ENCODE measurements at places on chromosomes 7 and 10.

GRCh38 chr7:4876586-4876985 is 6.9 kb downstream of the RADIL start:
- no peak for DNase-seq

- no peak for DNase-seq
Observed at GRCh38 chr7:1715671-1716074, 45.6 kb downstream of the ELFN1 start.

- DNase-seq, result peak; percentile 63
Observed at GRCh38 chr10:71964098-71964742, at the start of gene CHST3. CHST3 (plus strand) TSS chr10:71964395; CDS start chr10:72005843, 41,448 bp downstream.

DNA sequence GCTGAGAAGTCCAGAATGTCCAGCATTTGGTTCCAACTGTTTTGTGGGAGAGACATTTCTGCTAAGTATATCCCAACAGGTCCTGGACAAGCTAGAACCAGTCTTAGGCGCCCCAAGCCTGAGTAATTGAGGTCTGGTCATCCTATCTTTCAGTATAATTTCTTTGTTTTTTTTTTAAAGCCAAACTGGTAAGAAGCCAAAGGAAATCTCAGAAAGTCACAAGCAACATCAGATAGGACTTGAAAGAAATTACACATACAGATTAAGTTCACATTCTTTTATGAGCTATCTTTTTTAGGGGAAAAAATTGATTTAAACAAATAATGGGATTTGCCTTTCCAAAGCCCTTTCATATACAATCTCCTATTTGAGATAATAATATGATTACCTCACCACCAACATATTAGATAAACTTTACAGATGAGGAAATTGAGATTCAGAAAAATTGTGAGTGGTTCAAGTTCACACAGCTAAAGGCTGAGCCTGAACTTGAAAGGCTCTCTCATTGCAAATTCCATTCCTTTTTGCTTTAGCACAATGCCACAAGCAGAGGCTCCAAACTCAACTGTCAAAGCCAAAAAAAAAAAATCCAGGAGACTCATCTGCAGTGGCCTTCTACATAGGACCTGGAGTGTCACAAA is 15.0 kb downstream of the PDLIM1 start:
- no peak for DNase-seq

DNA sequence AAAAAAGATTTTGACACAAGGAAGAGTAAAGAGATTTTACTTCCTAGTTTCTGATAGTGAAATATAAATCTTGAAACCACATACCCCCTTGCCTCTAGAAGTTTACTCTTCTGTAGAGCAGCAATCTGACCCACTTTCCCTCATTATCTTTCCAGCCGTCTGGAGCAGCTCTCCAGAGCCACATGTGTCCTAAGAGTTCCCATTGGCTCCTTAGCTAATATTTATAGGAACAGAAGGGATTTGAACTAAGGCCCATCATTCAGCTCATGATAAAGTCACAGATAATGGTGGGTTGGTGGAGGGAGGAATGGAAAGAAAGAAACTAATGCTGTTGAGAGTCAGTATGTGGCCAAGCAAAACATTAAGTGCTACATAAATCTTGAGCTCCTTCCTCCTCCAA is 121.8 kb downstream of the INHBA start:
- DNase-seq, result no peak

- no peak for DNase-seq
Observed at GRCh38 chr10:54985732-54986131, 184.7 kb upstream of the PCDH15 start.

DNA sequence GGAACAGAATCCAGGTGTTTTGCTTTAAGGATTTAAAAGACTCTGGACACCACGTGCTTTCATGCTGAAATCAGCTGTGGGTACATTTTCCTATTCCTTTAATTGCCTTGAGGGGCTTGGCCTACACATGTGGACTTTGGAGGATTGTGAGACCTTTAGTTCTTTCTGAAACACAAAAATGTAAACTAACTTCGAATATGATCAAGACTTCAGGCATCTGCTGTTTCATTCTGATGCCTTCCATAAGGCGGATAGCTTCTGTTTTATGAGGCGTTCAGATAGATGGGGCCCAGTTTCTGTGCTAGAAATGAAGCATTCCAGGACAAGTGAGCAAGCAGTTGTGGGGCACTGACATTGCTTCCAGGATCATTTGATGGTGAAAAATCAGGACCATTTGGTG is 1.5 kb upstream of the NOBOX start:
- no peak for DNase-seq

- DNase-seq, result no peak
Observed at GRCh38 chr7:13236026-13236425, 548.6 kb downstream of the ARL4A start.

DNA sequence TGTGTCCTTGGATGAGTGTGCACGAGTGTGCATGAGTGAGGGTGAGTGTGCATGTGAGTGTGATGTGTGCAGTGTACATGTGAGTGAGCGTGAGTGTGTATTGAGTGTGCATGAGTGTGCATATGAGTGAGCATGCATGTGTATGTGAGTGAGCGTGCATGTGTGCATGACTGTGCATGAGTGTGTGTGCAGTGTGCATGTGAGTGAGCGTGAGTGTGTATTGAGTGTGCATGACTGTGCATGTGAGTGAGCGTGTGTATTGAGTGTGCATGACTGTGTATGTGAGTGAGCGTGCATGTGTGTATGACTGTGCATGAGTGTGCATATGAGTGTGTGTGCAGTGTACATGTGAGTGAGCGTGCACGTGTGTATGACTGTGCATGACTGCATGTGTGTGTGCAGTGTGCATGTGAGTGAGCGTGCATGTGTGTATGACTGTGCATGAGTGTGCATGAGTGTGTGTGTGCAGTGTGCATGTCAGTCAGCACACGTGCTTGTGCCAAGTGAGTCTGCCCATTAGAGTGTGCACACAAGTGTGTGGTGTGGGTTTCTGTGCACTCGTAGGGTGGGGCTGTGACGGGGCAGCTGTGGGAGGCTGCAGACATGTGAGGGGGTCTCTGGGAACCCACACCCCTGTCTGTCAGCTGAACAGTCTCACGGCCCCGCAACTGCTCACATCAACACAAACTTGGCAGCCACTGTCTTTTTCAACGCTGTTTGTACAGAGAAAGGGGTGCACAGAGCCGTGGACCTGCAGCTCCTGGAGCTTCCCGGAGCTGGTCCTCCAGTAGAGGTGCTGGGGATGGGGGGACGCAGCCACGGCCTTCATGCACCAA is 14.8 kb downstream of the FOXL3 start:
- no peak for DNase-seq

DNA sequence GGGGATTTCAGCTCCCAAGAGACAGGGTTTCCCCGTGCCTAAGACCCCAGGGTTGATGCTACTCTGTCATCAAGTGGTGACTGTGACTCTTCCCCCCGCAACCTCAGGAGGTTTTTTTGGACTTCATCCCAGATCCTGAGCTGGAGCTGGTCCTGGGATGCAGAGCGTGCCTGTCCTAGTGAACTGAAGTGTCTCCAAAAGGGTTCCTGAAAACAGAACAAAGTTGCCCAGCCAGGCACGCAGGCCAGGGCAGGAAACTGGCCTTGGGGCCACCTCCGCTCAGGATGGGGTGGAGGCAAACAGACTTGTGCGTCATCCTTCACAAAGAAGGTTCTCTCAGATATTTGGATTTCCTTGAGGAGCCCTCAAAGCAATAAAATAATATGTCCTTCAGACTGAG is 118.9 kb downstream of the ITIH5 start:
- no peak for DNase-seq

DNA sequence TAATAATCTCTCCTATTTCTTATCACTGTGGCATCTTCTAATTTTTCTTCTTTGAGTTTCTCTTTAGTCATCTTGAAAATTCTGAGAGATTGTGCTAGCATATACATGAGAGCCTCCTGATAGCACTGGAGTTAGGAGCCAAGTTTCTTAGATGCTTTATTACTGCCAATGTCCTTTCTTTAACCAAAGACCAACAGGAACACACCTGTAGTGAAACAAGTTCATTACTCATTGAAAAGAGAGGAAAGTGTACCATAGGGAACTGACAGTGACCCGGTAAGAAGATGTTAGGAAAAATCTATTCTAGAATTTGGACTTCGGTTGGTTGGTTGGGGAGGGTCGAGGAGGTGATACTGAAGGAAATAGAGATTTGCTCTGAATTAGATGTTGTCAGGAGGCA is 27.1 kb upstream of the CD36 start:
- no peak for DNase-seq

DNA sequence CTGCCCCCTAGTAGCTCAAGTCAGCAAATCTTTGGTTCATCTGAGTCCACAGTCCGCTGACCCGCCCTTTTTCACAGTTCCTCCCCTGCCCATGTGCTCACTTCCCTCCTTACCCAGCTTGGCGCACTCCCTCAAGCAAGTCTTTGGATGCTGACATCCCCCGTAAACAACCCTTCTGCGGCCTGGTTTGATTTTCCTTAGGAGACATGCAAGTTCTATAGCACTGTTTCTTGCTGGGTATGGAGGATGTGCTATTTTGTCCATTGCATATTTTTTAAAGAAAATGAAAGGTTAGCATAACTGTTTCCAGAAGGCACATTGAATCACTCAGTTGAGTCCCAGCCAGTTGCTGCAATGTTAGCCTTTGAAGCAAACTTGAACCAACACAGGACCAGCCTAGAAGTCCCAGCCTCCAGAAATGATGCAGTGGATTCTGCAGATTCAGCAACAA is 38.2 kb downstream of the HTRA1 start:
- peak; percentile 36 for DNase-seq

DNA sequence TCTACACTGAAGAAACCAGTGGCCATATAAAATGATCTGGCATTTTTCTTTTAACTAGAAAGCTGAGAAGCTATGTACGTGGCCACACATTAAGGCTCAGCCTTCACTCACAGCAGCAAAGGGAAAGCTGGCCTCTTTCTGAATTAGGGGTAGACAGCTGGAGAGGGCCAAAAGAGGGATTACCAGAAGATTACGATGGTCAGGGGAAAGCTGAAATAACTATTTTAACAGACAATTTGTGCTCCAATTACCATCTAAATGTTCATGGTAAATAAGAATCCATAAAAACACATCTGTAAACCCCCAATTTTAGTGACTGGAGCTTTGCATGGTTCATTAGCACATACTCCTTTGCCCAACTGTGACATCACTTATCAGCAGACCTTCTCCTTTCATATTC is 314.3 kb downstream of the HPSE2 start:
- DNase-seq, result no peak

- DNase-seq, result no peak
Observed at GRCh38 chr7:152912511-152912910, 153.0 kb downstream of the ACTR3B start.

- no peak for DNase-seq
Observed at GRCh38 chr7:7799138-7799537, 80.7 kb upstream of the RPA3 start.

- DNase-seq, result no peak
Observed at GRCh38 chr7:157391036-157391710, 54.4 kb downstream of the DNAJB6 start.

DNA sequence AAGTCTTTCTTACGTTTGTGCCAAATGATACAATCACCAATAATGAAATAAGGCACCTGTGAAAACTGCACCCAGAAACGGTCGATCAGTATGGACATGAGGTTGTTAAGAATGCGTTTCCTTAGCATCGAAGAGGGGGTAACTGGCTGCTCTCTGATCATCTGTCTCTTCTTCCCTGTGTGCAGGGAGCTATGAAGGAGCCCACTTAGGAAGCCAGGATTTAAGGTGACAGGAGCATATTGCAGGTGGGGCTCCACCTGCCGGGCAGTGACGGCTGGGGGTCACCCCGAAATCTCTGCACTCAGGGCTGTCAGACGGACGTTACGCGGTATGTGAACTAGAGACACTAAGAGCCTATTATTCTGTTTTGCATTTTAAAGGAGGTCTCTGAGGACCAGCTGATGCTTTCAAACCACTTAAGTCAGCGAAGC is 64.5 kb downstream of the CARD11 start:
- no peak for DNase-seq

DNA sequence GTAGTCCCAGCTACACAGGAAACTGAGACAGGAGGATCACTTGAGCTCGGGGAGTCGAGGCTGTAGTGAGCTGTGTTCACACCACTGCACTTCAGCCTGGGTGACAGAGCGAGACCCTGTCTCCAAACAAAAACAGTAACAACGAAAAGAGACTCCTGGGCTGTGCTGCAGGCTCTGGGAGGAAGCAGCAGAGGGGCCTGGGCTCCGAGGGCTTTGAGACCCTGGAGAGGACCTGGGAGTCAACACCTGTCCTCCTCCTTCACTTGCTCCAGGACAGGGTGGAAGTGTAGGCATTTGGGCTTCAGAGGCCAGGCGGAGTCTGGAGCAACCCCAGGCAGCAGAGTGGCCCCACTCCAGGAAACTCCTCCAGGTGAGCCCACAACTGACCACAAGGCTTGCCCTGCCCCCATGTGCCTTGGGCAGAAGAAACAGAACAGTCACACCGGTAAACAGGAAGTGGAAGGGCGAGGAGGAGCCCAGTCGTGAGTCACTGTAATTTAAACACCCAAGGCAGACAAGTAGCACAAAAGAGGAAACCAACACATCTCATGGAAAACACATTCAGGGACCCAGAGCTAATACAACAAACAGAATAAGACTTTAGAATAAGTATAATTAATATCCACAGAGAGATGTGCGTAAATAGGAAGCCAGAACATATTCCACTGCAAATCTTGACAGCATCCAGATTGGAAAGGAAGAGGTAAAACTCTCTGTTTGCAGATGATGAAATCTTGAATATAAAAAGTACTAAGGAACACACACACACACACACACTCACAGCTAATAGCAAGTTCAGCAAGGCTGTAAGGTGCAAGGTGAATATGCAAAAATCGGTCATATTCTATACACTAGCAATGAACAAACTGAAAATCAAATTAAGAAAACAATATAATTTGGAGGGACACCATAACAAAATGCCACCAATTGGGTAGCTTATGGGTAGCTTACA is 20.5 kb upstream of the RASGEF1A start:
- no peak for DNase-seq

DNA sequence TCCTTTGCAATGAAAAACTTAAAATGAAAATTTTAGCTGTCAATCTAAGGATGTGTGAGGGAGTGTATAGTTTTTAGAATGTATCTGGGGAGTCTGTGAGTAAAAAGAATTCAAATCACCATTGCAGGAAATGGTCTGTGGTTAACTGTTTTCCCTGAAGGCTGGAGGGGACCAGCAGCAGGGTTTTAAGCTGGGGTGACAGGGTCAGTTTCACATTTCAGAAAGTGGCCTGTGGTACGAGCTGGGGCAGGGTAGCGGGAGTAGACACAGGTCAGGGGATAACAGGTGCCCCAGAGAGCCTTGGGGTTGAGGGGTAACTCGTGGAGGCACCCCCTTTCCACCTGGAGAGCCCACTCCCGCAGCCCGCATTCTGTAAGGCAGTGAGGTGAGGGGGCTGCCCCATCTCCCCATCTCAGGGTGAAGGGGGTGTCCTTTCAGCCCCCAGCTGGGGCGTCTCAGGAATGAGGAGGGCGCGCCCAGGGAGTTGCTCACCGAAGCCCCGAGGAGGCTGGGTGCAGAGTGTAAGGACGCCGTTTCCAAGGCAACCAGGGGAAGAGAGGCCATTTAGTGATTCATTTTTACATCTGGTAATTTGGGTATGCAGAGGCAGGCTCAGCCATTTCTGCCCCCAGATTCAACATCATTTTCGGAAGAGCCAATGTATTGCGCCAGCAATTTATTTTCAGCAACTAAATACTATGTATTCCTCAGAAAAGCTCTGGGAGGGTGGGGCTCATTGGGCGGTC is 168.9 kb downstream of the SLIT1 start:
- DNase-seq, result no peak
